T-helper 17 cell (primary cell): ENCODE measurements at places on chromosomes 2 and 18.

DNA sequence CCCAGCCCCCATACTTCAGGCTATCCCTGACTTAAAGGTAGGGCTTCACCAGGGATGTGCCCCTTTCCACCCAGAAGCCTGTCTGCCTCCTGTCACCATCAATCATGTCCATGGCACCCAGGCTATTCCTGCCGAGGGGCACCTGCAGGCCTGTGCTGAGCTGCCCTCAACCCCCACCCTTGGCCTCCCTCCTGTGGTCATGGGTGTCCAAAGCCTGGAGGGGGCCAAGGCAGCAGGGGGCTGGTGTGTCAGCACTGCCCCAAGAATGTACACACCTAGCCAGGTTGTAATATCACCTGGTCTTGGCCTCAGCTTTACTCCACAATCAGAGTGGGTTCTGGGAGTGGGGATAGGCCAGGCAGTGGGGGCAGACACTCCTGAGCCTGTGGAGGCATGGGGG is 69.3 kb downstream of the SUCLG1 start:
- DNase-seq = no peak

GRCh38 chr2:217790681-217791392 is 212.0 kb downstream of the TNS1 start:
- no peak for DNase-seq

GRCh38 chr18:14964406-14964805 is 216.4 kb downstream of the ANKRD30B start:
- DNase-seq = no peak

DNA sequence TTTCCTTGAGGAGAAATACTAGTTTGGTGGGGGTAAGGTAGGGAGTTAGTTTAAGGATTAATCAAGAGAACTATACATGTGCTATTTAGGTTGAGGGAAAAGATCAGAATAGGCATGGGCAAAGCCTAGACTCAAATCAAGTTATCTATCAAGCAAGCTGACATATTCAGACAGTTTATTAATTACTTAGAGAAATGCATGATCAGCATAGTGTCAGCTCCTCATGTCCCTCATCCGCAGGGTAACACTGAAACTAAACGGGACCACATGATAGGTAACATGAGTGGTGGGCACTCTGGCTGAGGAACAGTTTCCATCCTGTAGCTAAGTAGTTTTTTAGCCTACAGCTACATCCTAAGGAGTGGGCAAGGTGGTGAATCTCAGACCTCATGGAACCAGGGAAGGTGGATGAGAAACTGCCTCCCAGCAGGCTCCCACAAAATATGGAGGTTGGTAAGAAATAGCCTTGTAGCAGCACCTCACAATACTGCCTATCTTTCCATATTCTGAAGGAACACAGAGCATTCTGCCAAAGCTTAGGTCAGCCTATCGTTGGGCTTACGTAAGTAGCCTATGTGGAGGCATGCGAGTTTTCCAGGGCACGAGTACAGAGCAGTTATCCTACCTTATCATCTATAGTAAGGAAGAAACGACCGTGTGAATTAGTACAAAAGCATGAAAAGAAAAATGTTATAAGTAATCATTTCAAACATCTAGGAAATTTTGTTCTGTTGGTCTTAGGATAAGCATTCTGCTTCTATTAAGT is 18.4 kb downstream of the ZC3H6 start:
- no peak for DNase-seq

- no peak for DNase-seq
These were observed 156.0 kb downstream of the SLC4A3 start for GRCh38 chr2:219783359-219783975.

DNA sequence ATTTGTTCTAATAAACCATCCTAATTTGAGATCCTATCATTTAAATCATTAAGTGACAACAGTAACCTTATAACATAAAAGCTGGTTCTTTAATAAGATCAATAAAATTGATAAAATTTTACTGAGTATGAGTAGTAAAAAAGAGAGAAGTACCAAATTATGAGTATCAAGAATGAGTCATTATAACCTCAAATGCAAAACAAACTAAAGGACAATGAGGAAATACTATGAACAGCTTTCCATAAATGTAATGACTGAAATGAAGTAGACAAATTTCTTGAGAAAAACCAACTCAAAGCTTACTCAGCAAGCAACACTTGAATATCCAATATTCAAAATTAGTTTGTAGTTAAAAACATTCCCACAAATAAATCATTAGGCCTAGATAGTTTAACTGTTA is 433.0 kb downstream of the ZEB2 start:
- DNase-seq = no peak

DNA sequence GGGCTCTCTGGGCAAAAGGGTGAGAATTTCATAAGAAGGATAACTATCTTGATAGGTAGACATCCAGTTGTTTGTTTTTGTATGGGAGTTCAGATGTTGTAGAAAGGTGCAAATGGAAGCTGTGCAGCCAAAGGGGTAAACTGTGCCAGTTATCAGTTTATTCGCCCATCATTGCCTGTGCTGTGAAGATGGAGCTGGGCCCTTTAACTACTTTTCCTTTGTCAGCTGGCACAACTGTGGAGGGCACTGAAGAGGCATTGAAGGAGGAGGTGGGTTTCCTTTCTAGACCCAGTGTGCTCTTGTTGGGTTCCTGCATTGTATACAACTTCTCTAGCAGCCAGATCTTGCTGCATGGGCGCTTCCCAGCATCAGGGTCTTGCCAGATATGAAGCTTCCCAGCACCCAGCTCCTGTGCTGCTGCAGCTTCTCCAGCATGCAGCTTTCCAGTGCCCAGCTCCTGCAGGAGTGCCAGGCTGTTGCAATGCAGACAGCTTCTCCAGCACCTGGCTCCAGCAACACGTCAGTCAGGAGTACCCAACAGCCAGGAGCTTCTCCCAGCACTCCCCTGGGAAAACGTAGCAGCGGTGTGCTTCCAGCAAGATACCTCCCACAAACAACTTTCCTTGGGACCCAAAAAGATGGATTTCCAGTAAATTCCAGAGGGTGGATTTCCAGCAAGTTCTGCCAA is 15.3 kb downstream of the DNMT3A start:
- DNase-seq = no peak

DNA sequence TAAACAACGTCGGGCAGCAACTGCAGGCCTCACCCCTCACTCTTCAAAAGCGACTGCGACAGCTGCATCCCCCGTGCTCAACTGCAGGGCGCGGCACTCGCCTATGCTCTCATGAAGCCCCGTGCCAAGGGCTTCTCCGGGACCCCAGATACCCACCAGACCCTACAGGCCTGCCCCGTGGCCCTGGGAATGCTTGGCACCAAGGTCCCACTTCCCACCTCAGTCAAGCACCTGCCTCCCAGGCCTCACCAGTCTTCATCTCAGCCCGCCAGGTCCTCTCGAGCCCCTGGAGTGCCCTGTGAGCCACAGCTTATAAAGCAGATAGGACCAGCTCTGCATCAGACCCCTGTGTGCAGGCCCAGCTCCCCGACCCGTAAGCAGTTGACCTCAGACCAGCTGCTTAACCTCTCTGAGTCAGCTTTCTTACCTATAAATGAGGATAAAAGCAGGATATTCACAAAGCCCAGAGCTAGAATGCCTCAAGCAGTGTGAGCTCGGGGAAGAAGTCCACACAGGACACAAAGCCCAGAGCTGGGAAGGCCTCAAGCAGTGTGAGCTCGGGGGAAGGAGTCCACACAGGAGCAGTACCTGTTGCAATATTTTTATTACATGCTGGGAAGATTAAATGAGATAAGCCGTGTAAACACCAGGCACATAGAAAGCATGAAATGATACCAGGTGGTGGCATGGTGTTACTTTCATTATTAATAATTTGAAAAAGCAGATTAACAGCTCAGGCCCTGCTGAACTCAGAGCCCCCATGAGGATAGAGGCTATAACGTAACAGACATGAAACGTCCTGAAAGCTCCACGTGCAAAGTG is 96.9 kb downstream of the HDAC4 start:
- DNase-seq = no peak

DNA sequence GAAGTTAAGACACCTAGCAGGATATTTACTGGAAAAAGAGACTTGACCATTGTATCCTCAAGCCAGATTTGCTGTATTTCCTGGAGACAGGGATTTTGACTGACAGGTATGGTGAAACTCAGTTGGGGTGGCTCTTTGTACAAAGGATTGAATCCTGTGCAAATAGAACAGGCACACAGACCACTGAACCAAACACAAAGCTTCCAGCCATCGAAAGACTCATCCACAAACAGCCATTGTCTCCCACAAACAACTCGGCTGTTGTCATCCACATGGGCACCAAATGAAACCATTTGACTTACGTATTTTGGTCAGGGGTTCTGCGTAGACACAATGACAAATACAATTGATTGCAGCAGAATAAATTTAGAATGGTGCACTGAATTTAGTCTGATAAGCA is 15.9 kb downstream of the RNF152 start:
- DNase-seq = no peak

- DNase-seq = no peak
These were observed 6.4 kb downstream of the ITSN2 start for GRCh38 chr2:24353973-24354372.

DNA sequence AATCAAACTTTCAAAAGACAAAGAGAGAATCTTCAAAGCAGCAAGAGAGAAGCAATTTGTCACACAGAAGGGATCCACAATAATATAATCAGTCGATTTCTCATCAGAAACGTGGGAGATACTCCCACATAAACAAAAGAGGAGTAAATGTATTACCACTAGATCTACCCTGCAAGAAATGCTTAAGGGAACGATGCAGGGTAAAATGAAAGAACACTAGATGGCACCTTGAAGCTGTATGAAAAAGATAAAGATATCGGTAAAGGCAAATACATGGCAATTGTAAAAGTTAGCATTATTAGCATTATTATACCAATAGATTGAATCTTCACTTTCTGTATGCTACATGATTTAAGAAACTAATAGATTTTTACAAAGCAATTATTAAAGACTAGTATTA is 677.0 kb downstream of the SUCLG1 start:
- no peak for DNase-seq

GRCh38 chr18:10524507-10525370 is 1.1 kb upstream of the NAPG start:
- no peak for DNase-seq

- no peak for DNase-seq
These were observed 1355.4 kb downstream of the LRP1B start for GRCh38 chr2:140775411-140775810.

DNA sequence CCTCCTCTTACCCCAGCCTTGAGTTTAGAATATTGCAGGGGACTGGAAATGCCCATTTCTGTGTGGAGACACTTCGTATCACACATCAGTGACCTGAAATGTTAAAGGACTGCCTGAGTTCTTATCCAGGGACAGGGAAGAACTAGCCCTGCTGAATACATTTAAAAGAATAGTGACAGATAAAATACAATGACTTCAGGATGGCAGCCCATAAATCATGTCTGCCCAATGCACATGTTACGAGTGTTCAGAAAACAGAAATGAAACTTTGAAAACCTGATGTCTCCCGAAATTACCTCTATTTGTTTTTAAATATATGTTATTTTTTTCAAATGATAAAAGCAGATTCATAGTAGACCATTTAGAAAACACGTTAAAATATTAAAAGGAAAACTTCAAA is 22.3 kb upstream of the RAB12 start:
- DNase-seq = no peak

GRCh38 chr2:3759331-3759730 is 56.0 kb downstream of the DCDC2C start:
- no peak for DNase-seq

- DNase-seq = no peak
These were observed 1080.5 kb upstream of the ACVR2A start for GRCh38 chr2:146764301-146764700.

DNA sequence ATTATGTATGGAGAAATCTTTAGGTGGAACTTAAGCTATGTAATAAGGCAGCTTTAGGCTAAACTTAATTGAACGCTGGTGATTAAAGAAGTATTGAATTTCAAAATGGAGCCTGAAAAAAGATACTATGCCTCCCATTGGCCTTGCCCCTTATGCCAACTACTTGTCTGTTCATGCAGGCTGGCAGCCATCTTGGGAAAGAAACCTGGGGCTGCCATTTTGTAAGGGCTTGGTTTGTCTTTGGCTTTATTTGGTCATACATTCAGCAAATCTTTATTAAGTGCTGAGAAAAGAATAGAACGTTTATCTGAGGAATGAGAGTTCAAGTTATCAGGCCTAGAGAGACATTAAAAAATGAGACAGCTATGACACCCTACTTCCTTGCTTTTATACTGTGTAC is 231.3 kb downstream of the KCNE4 start:
- no peak for DNase-seq

GRCh38 chr2:23050388-23050787 is 334.6 kb upstream of the KLHL29 start:
- no peak for DNase-seq

- DNase-seq = no peak
These were observed 146.2 kb downstream of the ZNF385B start for GRCh38 chr2:179715196-179715595.

GRCh38 chr2:132605236-132606180 is 64.5 kb downstream of the LYPD1 start:
- no peak for DNase-seq

DNA sequence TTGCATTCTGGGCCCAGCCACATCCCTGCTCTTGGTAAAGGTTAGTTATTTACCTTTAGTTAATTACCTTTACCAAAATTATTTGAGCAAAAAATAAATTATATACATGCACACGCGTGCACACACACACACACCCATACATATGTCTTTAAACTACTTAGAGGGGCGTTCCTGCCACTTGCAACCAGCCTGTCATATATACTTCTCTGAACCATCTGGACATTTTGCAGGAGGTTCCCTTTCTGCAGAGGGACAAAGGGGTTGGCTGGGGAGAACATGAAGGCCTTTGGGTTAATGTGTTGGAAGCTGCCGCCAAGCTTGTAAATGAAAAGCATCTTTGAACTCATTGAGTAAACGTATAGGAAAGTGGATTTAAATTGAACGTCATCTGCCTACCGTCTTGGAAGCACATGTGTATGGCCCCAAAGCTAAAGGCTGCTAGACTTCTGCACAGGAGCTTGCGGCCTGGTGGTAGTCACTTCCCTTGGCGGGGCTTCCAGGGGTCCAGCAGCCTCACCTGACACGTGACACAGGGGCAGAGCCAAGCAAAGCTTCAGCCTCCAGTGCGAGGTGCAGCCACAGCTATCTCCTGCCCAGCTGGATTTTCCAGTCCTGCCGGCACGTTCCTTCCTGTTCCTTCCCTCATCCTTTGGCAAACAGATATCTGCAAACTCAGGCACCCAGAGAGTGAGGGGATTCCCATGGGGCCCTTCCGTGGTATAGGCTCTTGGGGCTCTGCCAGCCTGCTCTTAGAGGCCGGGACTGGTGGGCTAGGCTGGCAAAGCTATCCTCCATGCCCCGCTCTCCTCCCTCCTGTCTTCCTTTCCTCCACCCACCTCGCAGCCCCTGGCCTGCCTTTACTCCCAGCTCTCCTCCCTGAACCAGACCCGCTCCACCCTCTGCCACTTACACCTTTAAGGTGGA is 46.1 kb downstream of the SERTAD2 start:
- no peak for DNase-seq

DNA sequence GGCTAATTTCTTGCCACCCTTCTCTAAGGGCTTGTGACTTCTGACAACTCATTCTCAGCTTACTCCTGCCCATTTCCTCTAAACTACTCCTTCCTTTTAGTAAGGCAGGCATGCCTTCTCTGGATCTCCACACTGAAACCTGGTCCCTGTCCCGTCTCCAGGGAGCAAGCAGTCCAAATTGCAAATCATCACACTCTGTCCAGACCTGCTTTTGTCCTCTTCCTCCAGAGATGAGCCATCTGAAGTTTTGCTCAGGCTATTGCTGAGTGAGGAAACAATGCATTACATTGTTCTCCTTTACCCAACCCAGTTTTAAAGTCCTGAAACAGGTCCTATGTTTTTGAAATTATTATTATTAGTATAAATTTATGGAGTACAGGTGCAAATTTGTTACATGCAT is 57.3 kb downstream of the ARHGAP25 start:
- no peak for DNase-seq
